Activated gamma-delta T cell (primary cell): ENCODE measurements at places on chromosomes 4 and X.

DNA sequence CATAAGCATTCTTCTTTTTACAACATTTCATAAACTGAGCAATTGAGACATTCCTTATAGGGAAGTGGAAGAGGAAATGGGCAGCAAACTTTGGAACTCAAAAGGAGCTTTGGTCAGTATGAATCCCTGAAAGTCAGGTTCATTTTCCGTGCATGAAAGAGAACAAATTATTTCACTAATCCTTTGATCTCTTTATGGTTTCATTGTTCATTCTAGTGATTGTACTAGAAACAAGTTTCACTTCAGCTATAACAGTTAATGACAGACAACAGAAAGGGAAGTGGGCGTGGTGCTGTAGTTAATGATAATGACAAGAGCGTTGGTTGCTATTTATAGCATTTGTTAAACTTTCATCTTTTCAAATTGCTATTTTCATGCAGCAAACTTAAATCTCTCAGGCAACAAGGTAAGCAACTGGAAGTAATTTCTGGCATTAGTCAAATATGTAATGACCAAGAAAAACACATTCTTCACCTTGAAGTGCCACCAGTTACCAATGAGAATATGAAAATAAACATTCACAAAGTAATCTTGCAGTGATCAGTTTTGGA lies 98.4 kb downstream of the AREG start:
- DNase-seq: no peak

- no peak for DNase-seq
These were observed 28.0 kb upstream of the PLK4 start for GRCh38 chr4:127852661-127853060.

DNA sequence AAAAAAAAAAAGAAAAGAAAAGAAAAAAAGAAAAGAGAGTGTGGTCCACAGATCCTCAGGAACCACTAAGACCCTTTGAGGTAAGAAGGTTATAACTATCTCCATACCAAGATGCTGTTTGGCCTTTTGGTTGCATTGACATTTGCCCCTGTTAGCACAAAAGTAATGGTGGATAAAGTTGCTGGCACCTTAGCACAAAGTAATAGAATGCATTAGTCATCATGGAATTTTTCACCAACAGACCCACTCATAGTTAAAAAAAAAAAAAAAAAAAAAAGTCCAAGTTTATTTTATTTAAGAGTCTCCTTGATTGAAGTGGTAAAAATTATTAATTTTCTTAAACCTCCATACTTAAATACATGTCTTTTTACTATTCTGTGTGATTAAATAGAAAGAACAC lies 78.4 kb upstream of the RBPJ start:
- no peak for DNase-seq

- no peak for DNase-seq
These were observed 112.7 kb downstream of the FAM53A start for GRCh38 chr4:1571165-1572009.

- DNase-seq: no peak
These were observed 33.1 kb downstream of the LHFPL1 start for GRCh38 chrX:112646651-112647050.

GRCh38 chr4:188408244-188409030 lies 269.2 kb downstream of the TRIML1 start:
- DNase-seq: no peak

- DNase-seq: no peak
These were observed 34.6 kb downstream of the ATXN3L start for GRCh38 chrX:13285229-13285628.

- DNase-seq: no peak
These were observed 49.0 kb downstream of the AMMECR1 start for GRCh38 chrX:110268886-110269285.

DNA sequence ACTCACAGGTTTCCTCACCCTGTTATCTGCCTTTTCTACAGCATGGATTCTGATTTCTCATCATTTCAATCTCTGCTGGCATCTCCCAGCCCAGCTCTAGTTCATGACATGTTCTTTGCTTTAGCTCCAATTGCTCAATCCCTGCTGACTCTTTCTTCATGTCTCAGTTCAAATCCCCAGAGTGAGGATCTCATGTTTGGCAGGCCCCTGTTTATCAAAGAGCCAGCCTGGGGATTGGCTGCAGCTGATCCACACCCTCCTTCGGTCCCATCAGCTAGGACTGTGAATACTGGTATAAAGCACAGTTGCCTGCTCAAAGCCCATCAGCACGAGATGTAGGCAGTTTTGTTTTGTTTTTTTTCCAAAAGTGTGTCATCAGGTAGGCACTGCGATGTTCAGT lies 14.4 kb upstream of the CC2D2A start:
- no peak for DNase-seq

- DNase-seq: no peak
These were observed 906 bp downstream of the DKK2 start for GRCh38 chr4:107034996-107035818.

- DNase-seq: no peak
These were observed 53.9 kb upstream of the ADRA2C start for GRCh38 chr4:3712112-3712805.

GRCh38 chr4:22482250-22483127 lies 33.4 kb downstream of the ADGRA3 start:
- DNase-seq: no peak

DNA sequence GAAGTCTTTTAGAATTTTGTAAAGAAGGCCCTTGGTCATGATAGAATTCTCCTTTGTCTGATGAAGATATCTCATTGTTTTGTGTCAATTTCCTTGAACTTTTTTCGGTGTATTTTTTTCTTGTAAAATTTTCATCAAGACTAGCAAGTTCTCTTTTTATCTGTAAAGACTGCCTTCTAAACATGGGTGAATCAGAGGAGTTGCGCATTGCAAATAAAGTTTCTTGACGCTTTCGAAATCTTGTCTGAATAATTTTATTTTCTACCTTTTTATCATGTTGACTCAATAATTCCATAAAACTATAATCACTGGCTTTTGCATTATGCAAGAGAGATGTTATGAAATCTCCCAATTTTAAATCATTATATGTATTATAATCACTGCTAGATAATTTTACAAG lies 66.2 kb downstream of the NCAPG start:
- DNase-seq: no peak

GRCh38 chr4:100113096-100113495 lies 77.2 kb downstream of the DDIT4L start:
- no peak for DNase-seq

DNA sequence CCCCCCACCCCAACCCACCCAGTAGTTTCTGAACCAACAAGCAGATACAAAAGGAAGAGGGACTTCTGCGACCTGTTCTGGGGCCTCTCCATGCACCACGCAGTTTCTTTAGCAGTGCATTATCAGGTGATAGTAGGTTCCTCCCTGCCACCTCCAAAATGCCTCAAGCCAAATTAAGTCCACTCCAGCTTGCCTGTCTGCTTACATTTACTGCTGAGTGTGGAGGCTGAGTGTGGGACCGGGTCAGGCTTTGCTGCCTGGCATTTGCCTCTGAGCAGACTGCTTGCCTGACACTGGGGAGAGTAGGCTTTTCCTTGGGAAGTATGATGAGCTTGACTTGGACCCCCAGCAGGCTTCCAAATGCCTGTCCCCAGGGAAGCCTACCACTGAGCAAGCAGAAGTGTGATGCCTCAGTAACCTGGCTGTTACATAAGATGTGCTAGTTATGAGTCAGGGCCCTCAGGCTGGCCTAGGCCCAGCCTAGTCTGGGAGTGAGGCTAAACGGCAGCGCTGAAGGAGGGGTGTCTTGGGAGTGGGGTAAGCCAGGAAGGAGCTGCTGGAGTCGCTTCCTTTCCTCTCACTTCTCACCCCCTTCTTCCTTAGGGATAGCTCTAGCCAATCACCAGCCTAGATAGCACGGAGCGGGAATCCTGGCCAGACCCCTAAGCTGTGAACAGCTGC lies 9.0 kb downstream of the TSC22D3 start:
- DNase-seq: no peak

GRCh38 chr4:113591982-113592381 lies 169.6 kb downstream of the CAMK2D start:
- DNase-seq: no peak
